ENCODE measurements at places on chromosomes 7 and 10.

DNA sequence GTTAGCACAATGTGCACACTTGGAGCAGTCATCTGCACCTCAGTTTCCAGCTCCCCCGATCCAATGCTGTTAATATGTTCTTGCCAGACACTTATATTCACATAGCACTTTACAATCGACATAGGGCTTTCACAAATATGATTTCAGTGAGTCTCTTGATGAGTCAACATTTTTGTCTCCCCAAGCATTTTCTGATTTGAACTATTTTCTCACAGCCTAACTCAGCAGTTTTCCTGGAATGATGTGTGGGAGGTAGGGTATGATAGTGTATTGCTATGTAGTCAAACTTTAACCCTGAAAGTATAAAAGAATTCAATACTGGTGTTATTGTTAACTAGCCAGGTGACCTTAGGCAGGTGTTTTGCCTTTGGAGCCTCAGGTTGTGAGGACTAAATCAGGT is 82.5 kb upstream of the LRGUK start:
- no peak for DNase-seq

DNA sequence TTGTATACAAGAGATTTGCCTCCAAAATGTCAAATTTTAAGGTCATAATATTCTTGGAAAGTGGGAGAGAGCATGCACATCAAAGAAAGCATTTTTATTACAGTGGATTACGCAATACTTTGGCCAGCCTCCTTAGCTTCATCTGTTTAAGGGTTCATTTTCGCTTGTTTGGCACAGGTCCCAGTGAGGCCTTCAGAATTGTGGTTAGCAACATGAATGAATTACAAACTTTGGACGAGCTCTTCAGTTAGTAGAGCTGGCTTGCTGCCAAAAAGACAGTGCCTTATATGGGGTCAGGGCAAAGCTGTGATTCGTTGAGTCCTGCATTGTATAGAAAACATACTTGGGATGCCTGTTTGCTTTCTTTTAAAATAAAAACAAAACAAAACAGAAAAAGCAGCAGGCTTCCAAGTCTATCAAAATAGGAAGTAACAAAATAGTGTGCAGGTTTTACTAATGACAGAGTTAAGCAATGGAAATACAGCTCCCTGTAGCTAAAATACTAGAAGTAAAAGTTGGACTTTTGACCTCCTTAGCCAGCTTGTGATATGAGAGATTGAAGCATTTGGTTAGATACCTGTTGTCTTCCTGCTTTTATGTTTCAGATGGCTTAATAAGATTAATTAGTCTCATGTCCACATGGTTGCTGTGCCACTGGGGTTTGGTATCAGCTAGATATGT is 190.8 kb downstream of the MLLT10 start:
- no peak for DNase-seq

GRCh38 chr7:158432369-158433341 is 155.0 kb downstream of the PTPRN2 start:
- no peak for DNase-seq

DNA sequence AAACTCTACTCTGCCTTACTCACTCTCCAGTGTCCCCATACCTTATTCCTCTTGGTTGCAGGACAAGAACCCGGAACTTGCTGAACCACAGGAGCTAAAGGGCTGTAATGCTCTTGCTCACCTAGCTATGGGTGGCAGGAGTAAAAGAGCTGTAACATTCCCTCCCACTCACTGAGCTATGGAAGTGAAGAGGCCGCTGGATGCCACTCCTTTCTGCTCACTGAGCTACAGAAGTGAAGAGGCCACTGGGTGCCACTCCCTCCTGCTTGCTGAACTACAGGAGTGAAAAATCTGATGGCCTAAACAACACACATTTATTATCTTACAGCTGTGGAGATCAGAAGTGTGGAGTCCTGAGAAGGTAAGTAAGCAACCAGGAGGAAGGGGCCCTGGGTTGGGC is 17.5 kb downstream of the MRPS24 start:
- DNase-seq: no peak

DNA sequence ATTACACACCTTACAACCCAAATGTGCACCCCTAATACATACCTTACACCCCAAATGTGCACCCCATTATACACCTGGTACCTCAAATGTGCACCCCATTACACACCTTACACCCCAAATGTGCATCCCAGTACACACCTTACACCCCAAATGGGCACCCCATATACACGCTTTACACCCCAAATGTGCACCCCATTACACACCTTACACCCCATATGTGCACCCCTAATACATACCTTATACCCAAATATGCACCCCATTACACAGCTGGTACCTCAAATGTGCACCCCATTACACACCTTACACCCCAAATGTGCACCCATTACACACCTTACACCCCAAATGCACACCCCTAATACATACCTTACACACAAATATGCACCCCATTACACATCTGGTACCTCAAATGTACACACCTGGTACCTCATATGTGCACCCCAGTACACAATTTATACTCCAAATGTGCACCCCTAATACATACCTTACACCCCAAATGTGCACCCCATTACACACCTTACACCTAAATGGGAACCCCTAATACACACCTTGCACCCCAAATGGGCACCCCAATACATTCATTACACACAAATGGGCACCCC is 106.3 kb downstream of the KLF6 start:
- no peak for DNase-seq

- no peak for DNase-seq
Measured at GRCh38 chr7:69898189-69898588, 299.9 kb downstream of the AUTS2 start.

DNA sequence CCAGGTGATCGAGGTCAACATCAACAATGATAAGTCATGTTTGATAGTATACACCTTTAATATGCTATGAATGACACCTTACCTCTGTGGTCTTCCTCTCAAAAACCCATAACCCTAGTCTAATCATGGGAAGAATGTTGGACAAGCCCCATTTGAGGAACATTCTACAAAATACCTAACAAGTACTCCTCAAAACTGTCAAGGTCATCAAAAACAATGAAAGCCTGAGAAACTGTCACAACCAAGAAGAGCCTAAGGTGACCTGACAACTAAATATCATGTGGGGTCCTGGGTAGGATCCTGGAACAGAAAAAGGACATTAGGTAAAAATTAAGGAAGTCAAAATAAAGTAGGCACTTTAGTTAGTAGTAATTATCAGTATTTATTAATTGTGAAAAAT is 5.9 kb upstream of the NUDCD3 start:
- DNase-seq: no peak

- no peak for DNase-seq
Measured at GRCh38 chr7:5526100-5526905, 102.7 kb upstream of the TNRC18 start.

- DNase-seq: no peak
Measured at GRCh38 chr7:17638727-17639126, 301.6 kb downstream of the SNX13 start.

- DNase-seq: no peak
Measured at GRCh38 chr7:101175664-101176063, 4.4 kb downstream of the NAT16 start.

- no peak for DNase-seq
Measured at GRCh38 chr7:139041378-139042085, 5.7 kb upstream of the ZC3HAV1L start.

GRCh38 chr7:146126767-146127509 is 10.3 kb downstream of the CNTNAP2 start:
- DNase-seq: no peak

GRCh38 chr7:131564640-131565039 is 8.2 kb upstream of the PODXL start:
- DNase-seq: no peak
